ENCODE measurements at places on chromosomes 7 and 10. TPM values are rescaled to one million over a fixed set of nuclear protein-coding genes. Genes with fewer than 3 reads are reported as not detected.

- no peak for DNase-seq
These were observed 35.9 kb downstream of the CCDC3 start for GRCh38 chr10:12965571-12965970.

DNA sequence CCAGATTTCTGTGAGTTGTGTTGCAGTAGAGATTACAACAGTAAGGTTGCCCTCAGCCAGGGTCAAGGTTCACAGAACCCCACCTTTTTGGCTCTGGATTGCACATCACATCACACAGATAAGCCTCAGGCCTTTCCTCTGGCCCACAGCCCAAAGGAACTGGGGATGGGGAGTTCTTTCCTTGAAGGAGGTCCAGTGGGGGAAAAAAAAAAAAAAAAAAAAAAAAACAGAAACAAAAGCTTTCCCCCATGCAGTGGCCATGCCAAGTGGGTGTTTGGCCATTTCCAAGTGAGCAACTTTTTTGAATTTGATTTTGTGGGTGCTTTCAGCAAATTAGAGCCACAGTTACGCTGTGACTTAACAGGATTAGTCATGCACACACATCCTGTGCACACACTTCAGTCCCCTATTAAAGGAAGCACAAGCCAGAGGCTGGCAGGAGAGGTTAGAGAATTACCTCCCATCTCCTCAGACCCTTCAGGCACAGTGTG is 79.3 kb upstream of the NANOS1 start:
- no peak for DNase-seq

- no peak for DNase-seq
These were observed 34.2 kb downstream of the ITGB1 start for GRCh38 chr10:32923849-32924248.

GRCh38 chr7:135186261-135186540 is 15.7 kb upstream of the CYREN start:
- no peak for DNase-seq

GRCh38 chr7:15662451-15662850 is 24.0 kb downstream of the MEOX2 start:
- no peak for DNase-seq

DNA sequence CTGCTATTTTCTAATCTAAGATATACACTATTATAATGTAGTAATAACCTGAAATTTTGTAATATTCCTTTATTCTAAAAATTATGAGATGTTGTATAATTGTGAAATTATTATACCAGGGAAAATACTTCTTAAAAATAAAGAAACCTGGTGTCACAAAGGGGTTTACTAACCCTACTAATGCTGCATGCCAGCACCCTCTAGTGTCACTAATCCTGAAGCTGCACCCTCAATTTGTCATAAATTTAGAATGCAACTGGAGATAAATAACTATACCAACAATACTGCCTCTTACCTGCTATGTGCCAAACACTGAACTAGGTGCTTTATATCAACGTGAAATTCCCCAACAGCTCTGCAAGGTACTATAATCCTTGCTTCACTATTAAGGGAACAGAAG is 30.8 kb downstream of the TM9SF3 start:
- DNase-seq: no peak

GRCh38 chr7:47290867-47291266 is 291.0 kb downstream of the TNS3 start:
- no peak for DNase-seq

DNA sequence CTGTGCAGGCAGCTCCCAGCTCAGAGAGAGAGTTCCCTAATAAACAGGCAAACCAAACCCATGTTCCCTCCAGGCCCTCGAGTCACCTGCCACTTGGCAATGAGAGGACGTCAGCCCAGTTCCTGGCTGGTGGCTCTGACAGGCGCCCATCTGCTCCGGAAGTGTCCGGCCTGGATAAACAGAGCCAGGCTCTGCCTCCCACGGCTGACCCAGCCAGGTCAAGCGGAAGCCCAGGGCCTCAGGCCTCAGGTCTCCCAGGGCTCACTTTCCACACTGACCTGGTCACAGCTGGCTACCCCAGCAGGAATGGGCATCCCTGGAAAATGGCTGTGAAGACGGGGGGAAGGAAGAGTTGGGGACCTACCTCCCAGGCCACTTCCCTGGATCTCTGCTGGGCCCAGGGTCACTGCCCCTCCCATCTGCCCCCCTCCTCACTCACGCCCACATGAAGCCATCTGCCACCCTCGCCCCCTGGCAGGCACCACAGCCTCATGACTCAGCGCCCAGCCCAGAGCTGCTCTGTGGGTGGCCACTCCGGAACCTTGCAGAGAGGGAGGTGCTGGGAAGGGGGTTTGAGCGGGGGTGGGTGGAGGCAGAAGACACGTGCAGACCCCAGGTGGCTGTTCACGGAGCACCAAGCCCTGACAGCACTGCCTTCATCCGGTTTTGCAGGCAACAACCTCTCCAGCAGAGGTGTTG is 37.4 kb upstream of the DUSP5 start:
- no peak for DNase-seq

DNA sequence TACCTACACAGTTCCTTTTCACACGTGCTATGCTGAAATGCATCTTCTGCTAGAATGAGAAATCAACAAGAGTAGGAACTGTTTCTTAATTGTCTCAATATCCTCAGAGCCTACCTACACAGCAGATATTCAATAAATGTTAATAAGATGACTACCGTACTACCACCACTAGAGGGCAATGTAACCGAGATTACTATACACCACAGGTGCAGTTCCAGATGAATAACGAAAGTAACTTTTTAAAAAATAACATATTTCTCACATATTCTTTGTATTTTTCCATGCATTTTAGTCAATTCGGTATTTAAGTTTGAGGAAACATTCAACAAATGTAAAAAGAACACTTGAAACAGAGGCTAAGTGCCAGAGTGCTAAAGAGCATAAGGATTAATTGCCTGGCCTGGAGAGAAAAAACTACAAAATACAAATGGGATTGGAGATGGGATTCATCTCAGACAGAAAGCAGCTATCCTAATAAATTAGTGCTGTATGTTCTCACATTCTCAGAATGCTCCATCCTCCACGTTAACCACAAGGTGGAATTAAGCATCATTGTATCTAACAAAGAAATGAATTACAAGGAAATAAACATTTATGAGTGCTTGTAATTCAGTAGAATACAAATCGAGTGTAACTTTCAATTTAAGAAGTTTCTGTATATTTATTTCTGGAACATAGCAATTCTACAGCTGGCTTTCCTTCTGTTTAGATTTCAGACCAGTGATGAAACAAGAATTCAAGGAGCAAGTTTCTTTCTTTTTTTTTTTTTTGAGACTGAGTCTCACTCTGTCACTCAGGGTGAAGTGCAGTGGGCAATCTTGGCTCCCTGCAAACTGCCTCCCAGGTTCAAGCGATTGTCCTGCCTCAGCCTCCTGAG is 20.3 kb upstream of the HECTD2 start:
- no peak for DNase-seq

- no peak for DNase-seq
These were observed 21.0 kb upstream of the FRAT2 start for GRCh38 chr10:97355571-97355975.

GRCh38 chr10:37476285-37476684 is 350.9 kb downstream of the ANKRD30A start:
- DNase-seq: no peak

DNA sequence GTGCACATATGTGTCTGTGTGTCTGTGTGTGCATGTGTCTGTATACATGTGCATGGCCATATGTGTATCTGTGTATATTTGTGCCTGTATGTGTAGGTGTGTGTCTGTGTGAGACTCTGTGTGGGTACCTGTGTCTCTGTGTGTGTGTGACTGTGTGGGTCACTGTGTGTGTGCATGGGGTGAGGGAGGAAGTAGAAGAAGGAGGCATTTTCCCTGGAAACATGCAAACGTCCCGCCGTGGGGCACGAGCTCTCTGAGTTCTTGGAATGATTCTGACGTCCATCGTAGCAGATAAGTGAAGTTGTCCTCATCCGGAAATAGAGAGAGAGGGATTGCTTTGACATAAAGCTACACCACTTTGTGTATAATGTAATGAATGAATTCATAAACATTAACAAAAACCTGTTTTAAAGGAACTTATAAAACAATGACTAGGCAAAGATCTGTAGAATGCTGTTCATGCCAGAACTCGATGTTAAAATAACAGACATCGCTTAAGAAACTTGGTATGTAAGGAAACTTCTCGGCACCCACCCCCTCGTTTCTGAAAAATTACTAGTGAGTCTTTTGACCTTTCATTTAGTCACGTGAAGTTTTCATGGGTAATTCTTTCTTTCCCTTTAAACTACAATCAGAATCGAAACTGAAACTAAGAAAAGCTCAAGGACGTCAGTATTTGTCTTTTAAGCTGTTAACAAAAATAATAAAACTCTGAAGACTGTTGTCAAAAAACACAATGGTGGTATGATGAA is 43.6 kb upstream of the KLF6 start:
- no peak for DNase-seq

GRCh38 chr7:88146616-88147015 is 73.2 kb downstream of the SRI start:
- DNase-seq: no peak

GRCh38 chr10:51705774-51706173 is 6.4 kb upstream of the CSTF2T start:
- no peak for DNase-seq

GRCh38 chr10:126123466-126123865 is 227.1 kb downstream of the FANK1 start:
- no peak for DNase-seq

GRCh38 chr10:71705582-71705981 is 14.0 kb downstream of the C10orf105 start:
- DNase-seq: no peak

GRCh38 chr10:787933-788651 is 98.6 kb upstream of the DIP2C start:
- DNase-seq: no peak

- DNase-seq: no peak
These were observed 258.2 kb downstream of the SDK1 start for GRCh38 chr7:3559278-3559677.

DNA sequence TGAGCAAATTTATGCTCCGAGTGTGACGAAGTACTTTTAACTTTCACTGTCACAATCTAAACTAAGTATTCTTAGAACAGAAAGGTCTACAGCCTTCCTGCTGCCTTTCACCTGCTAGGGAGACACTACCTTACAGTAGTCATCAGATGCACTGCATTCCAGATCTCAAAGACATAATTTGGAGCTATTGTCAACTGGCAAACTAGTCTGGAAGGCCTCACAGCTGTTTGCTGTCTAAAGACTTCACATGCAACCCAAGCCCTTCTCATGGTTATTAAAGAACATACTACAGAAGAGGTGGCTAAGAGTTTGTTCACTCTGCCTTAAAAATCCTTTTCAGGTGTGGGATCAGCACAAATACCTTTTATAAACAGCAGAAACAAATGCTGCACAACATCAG is 91.8 kb upstream of the KCNIP2 start:
- no peak for DNase-seq

DNA sequence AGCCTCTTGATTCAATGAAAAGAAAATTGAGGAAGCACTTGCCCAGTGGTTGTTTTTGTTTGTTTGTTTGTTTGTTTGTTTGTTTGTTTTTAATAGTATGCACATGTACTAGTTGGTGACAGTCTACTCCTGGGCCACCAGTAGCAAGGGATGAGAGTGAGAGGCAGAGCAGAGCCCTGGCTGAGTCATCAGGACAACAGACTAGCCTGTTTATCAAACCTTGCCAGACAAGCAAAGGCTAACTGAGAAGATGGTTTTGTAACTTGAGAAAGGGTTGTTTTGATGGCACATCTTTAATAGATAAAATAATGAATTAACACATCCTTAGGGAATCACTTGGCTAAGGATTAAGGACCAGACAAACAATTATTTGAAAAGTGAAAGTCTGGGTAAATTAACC is 78.1 kb downstream of the INHBA start:
- DNase-seq: no peak

- no peak for DNase-seq
These were observed 106.3 kb downstream of the TMEM26 start for GRCh38 chr10:61346796-61347413.

- no peak for DNase-seq
These were observed 342.5 kb downstream of the PTEN start for GRCh38 chr10:88205842-88206446.

- no peak for DNase-seq
These were observed 77.8 kb upstream of the ATP6V0A4 start for GRCh38 chr7:138875794-138876193.

DNA sequence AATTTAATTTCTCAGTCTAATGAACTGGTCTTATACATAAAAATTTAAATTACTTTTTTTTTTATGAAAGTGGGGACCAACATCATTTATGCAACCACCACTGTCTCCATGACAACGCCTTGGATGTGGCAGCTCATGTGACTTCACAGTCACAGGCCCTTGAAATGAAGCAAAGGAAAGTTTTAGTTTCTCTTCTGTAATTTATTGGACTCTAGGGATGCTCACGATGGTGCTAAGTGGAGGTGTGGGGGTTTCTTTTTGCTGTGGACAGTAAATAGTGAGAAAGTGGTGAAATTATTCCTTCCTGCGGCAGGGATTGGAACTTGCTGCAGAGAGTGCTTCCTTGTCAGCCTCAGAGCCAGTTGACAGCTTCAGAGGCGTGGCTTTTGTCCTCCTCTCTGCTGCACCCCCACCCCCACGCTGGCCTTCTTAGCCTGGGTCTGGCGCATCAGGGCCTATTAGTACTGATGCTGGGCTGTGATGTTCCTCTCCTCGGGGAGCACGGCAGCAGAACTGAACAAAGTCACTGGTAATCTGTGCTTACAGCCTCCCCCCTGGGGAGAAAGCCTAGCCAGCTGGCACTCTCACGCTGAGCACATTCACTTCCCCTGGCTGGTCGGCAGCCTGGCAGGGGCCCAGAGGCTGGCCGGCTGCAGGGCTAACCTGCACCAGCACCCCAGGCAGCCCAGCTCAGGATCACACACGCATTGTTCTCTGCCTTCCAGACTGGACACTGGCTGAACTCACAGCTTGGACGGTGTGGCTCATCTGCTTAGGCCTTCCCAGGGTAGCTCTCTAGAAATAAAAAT is 517.5 kb upstream of the GALNT17 start:
- no peak for DNase-seq

- no peak for DNase-seq
These were observed 46.9 kb upstream of the GJD4 start for GRCh38 chr10:35558276-35558675.

- DNase-seq: no peak
These were observed 119.7 kb upstream of the SEMA3A start for GRCh38 chr7:84314263-84314662.

GRCh38 chr7:138049505-138050116 is 26.6 kb upstream of the AKR1D1 start:
- no peak for DNase-seq

Gene SLIT1
- 0.09 TPM for total RNA-seq

Gene TPST1
- total RNA-seq: 26.8 TPM

Gene ABCC2
- 45.6 TPM for total RNA-seq

Gene PAPOLB
- 0.05 TPM for total RNA-seq

Gene POLR1F
- 9.8 TPM for total RNA-seq

Gene OR6V1
- not detected for total RNA-seq

Gene PCLO
- total RNA-seq: 0.84 TPM

Gene FAM25A
- total RNA-seq: not detected

Gene CLDN15
- total RNA-seq: 5.2 TPM

Gene CPXM2
- total RNA-seq: 0.05 TPM

Gene ABCB1
- total RNA-seq: 53.2 TPM

Gene CYP26A1
- total RNA-seq: not detected

Gene STEAP1
- total RNA-seq: 37.1 TPM

Gene SSC4D
- 1.2 TPM for total RNA-seq

Gene PDGFA
- 5.1 TPM for total RNA-seq

Gene METTL27
- 1.6 TPM for total RNA-seq

Gene CYP2E1
- 0.93 TPM for total RNA-seq

Gene SEMA3A
- 0.25 TPM for total RNA-seq

Gene ADCY1
- 0.33 TPM for total RNA-seq

Gene PTPN20
- 1.0 TPM for total RNA-seq
